Brain microvascular endothelial cell (primary cell): ENCODE measurements at places on chromosomes 2 and 18.

DNA sequence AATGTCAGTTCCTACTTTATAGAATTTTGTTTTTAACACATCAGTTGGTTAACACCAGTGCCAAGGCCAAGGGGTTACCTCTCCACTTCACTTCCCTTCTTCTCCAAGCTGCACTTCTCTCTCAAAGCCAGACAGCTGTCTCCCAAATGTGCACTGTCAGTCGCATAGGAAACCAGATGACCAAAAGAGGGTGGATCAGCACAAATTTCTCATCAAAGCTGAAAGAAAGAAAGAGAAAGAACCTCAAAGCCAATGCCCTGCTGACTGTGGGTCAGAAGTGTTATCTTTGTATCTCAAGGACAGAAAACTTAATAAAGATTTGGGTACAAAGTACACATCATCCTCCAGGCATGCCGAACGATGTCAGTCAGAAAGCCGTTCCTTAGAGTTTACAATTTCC, 32.2 kb downstream of the SPATS2L start:
- DNase-seq: peak; percentile 18

- DNase-seq: peak; percentile 7
Observed at GRCh38 chr2:57987835-57988573, 58.6 kb upstream of the VRK2 start.

DNA sequence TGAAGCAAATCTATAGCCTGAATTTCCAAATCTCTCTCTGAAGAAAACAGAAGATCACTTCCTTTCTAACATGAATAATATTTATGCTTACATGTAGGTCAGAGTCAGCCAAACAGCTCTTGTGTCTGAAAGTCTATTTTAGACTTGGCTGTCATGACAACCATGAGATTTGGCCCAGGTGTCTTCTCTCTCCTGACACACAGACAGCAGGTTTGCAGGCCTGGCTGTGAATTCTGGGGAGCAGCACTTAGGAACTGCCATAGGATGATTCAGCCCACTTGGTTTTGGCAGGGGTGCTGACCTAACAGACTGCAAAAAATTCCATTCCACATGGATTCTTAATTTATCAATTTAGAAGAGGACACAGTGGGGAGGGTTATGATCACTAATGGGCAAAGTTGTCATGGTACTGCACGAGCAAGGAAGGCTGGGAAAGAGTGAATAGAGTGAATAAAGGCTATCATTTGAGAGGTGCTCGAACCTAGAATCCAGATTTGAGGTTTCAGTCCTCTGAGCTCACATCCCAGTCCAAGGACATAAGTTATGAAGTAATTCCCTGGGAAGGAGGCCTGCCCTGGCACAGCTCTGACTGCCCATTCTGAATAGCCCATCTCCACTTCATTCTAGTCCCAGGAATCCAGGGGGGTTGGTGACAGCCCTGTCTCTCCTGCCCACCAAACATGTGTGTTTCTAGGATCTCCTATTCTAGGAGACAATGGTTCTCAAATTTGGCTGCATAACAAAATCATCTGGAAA, 453.9 kb upstream of the TRIB2 start:
- DNase-seq: no peak

DNA sequence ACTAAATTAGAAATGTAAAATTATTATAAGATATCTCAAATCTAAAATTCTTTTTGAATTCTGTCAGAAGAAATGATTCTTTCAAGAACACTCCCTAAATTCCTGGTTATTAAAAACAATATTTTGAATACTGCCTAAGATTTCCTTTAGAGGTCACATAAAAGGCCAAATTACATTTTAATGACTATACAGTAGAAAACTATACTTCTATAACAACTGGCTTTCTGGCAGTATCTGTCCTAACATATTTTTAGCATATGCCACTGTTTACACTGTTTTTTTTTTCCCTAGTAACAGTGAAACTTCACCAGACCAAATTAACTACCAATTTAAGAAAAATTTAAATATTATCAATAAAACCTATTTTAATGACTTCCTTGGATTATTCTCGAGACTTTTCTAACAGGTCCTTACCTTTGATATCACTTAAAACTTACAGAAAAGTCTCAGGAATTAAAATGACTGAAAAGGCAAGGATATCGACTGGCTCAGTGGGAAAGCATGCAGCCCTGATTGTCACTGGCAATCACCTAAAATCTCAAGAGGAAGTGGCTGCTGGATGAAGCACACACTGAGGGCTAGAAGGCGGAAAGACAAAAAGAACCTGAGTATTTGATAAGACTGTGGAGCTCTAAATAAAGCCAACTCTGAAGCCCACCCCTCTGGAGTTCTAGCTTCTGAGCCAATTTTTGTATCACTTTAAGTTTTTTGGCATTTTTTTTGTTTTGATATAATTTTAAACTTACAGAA, 59.6 kb downstream of the SPIRE1 start:
- DNase-seq: peak; percentile 33

GRCh38 chr18:58829263-58829662, 35.4 kb upstream of the ZNF532 start:
- DNase-seq: no peak

- DNase-seq: no peak
Observed at GRCh38 chr2:227308784-227309183, 16.3 kb upstream of the MFF start.

DNA sequence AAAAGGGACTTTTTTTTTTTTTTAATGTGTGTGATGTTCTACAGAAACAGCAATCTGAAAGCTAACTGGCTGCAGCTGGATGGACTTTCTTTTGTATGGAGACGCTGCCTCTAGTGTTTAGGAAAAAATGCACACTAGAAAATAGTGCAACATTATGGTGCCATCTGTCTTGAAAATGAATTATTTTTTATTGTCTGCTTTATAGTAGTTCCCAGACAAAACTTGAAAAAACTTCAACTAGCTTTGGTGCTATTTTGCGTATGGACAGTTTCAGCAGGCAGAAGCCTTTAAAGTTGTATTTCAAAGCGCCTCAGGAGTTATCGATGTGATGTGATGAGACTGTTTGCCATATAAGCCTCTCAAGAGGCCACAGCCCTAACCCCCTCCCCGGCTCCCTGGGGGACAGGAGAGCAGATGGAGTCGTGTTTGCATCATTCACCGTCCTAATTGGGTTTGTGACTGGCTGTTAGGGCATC, 86.9 kb downstream of the LTBP1 start:
- DNase-seq: peak; percentile 52

DNA sequence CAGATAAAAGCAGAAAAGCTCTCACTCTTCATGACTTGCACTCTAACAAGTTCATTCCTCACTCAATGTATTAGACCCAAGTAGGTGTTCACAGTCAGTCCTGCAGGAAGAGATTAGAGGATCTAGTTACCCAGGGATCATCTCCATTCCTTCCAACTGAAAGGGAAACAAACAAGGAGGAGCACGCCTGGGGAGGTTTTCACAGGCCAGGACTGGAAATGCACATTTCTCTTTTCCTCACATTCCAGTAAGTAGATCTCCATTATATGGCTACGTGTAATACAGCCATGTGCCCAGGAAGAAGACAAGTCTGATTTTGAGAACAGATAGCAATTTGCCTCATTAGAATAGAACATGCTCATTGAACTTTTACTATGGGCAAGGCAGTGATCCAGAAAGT, 1132.2 kb upstream of the FAM98A start:
- no peak for DNase-seq

DNA sequence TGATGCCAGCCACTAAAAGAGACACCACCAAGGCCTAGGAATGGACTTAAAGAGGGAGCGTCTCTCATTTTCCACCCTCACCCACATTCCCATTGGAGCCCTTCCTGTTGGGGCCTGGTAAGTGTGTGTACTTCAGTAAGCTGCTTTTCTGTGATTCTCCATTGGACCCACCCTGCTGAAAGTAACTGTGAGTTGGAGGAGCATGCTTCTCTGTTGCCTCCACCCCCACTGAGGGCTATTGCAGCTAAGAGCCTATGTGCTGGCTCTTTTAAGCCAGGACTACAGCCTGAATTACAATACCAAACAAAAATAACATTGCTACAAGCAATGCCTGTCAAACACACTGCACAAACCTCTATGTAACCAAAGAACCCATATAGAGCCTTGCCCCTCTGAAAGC, 81.1 kb downstream of the TRABD2A start:
- DNase-seq: no peak

DNA sequence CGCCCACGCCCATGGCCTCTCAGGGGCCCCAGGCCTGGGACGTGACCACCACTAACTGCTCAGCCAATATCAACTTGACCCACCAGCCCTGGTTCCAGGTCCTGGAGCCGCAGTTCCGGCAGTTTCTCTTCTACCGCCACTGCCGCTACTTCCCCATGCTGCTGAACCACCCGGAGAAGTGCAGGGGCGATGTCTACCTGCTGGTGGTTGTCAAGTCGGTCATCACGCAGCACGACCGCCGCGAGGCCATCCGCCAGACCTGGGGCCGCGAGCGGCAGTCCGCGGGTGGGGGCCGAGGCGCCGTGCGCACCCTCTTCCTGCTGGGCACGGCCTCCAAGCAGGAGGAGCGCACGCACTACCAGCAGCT, 2.4 kb downstream of the B3GNT7 start:
- no peak for DNase-seq

DNA sequence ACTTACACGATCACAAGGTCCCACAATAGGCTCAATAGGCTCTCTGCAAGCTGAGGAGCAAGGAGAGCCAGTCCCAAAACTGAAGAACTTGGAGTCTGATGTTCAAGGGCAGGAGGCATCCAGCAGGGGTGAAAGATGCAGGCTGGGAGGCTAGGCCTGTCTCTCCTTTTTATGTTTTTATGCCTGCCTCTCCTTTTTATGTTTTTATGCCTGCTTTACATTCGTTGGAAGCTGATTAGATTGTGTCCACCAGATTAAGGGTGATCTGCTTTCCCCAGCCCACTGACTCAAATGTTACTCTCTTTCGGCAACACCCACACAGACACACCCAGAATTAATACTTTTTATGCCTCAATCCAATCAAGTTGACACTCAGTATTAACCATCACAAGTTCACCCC, 9.9 kb upstream of the GYPC start:
- DNase-seq: no peak

- no peak for DNase-seq
Observed at GRCh38 chr2:108906403-108907077, 82.5 kb downstream of the EDAR start.

GRCh38 chr2:129480790-129481189, 498.7 kb upstream of the RAB6C start:
- DNase-seq: no peak

DNA sequence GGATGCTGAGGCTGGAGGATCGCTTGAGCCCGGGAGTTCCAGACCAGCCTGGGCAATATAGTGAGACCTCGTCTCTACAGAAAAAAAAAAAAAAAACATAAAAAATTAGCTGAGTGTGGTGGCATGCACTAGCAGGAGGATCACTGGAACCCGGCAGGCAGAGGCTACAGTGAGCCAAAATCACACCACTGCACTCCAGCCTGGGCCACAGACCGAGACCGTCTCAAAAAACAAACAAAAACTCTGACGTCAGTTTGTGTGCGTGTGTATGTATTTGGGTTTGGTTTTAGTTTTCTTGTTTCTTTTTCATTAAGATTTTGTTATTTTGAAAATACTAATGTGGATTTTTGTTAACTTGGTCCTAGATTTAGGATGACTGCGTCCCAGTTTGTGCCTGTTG, 19.0 kb downstream of the CEP68 start:
- no peak for DNase-seq

DNA sequence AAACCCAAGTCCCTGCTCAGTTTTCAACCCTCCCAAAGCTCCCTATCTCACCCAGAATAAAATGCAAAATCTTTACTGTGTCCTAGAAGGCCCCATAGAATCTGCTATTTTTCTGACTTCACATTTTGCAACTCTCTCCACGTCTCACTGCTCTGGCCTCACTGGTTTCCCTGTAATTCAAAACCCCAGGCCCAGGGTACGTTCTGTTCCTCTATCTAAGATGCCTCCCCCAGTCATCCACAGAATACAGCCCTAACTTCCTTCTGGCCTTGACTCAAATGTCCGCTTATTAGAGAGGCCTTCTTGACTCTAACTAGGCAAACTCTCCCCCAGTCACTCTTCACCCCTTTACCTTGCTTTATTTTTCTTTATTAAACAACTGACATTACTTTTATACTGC, 42.0 kb downstream of the FAM161A start:
- DNase-seq: no peak

DNA sequence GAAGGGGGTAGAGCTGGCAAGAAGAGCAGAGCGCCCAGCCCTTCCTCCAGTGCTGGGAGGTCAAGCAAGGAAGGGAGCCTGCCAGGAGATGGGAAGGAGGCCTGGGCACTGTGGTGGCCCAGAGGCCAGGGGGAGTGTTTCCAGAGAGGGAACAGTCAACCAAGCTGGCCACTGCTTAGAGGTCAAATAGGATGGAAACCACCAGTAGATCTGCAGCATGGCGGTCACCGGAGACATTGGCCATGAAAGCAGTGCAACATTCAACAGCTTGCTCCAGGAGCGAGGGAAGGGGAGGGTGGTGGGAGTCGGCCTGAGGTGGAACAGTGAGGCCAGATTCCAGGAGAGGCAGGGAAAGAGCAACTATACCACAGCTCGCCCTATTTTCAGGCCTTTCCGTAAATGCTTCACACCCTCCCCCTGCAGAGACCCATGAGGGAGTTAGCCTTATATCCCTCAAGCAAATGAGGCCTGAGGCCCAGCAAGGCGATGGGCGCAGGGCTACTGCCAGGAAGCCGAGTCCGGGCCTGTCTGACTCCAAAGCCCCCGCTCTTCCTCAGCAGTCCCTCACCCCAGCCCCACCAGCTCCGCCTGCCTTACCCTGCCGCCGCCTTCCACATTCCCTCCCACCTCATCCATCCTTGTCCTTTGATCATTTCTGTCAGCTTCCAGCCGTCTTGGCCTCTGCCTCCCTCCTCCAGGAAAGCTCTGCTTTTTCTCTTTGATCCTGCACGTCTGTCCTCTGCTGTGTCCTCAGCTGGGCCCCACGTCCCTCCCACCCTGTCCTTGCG, 17.0 kb downstream of the KCNK3 start:
- DNase-seq: no peak

- DNase-seq: peak; percentile 33
Observed at GRCh38 chr2:239881561-239882320, 143.4 kb downstream of the NDUFA10 start.

DNA sequence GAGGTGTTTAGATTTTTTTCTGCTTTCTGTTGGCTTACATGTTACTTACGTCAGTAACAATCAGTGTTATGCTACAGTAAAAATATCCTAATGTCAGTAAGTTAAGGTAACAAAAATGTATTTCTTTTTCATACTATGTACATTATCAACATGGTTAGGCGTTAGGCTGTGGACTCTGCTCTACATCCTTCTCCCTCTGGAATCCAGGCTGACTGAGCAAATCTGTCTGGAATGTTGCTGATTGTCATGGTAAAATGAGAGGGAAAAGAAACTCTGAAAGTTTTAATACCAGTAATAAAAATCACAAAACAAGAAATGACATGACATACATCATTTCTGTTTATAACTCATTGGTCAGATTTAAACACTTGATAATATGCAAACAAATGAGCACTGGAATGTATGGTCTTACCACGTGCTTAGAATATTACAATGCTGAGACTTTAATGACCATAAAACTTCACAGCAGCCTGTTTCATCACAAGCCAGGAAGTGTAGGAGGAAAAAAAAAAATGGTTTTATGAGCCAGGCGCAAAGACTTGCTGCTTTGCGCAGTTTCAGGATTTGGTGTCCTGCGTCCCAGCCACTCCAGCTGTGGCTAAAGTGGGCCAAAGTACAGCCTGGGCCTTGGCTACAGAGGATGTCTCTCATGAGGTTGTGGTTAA, 252.4 kb downstream of the FSIP2 start:
- peak; percentile 26 for DNase-seq
